ENCODE measurements at places on chromosomes 5 and 9.

GRCh38 chr9:125807079-125807478 lies 59.9 kb downstream of the PBX3 start:
- no peak for DNase-seq

DNA sequence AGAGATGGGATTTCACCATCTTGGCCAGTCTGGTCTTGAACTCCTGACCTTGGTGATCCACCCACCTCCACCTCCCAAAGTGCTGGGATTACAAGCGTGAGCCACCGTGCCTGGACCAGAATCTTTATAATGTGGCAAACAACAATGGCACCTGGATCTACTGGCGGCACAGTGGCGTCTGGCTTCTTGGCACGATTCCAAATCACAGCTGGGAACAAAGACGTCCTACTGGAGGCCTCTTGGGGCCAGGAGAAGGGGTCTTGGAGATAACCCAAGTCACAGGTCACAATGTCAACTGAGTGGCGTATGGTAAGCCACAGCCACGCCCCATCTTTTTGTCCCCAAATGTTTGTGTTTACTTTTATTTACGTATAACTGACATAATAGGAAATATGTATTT lies 77.8 kb upstream of the RAPGEF1 start:
- no peak for DNase-seq

GRCh38 chr5:97063251-97063650 lies 79.2 kb downstream of the LIX1 start:
- peak; percentile 11 for DNase-seq

DNA sequence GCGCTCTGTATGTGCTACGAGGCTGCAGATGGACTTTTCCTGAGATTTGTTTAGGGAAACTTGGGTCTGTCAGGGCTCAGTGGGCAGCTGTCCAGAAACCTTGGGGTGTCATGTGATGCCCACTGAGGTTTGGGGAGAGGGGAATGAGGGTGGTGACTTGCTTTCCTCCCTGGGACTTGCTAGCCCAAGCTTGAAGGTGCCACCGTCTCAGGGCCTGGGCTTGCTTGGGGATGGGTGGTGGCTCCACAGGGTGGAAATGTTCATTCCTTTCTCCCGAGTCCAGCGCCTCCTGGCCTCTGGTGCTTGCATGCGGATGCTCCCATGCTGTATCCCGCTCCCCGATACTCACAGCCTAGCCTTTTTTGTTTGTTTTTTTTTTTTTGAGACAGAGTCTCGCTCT lies 33.3 kb downstream of the ZNF618 start:
- no peak for DNase-seq

DNA sequence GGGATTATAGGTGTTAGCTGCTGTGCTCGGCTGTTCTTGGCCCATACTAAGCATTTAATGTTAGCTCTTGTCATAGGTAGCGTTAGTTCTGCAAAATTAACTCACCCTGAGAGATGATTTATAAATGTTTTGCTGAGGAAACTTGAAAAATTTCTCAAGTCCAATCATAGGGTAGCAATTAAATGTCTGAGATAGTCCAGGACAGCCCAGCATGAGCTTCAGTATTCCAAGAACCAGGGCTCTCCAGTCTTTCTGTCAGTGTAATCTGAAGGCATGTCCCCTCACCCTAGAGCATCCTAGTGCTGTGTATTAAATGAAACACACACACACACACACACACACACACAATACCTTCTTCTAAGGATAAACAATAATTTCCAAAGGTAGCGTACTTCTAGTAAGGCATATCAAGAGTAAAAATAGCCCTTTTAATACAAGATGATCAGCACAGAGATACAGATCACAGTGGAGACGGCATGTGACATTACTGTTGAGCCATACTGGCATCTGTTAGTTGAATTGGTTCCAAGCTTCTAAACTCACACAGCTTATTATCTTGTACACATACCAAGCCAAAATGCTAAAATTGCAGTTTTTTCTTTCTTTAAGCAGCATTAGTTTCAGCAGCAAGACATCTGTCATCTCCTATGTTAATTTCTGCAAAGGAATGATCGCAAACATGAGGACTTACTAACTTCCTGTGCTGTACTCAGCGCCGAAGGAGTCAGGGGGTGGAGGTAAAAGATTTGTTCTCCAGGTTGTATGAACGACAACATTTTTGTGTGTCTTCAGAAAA lies 46.3 kb upstream of the JMY start:
- DNase-seq = peak; percentile 41

DNA sequence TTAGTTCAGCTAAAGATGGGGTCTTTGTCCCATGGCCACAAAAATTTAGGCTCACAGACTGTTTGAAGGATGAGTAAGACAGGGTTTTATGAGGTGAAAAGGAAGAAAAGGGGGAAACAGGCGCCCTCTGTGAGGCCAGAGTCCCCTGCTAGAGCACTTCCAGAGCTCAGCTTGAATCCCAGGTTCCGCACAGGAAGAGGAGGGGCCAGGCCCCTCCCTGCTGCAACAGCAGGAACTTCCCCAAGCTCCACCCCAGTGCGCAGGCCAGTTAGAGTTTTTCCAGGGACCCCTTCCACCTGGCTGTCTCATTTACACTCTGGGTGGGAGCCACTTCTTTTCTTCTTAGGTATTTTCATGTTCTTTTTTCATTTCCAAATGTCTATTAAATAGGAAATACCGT lies 480.8 kb downstream of the PSAT1 start:
- DNase-seq = no peak

GRCh38 chr5:471750-472058 lies 28.7 kb downstream of the EXOC3 start:
- no peak for DNase-seq

GRCh38 chr9:115877852-115878438 lies 275.6 kb upstream of the PAPPA start:
- no peak for DNase-seq

GRCh38 chr5:97067296-97067850 lies 75.0 kb downstream of the LIX1 start:
- DNase-seq = no peak

- DNase-seq = no peak
These were observed 128.3 kb downstream of the SLF1 start for GRCh38 chr5:94746731-94747124.

DNA sequence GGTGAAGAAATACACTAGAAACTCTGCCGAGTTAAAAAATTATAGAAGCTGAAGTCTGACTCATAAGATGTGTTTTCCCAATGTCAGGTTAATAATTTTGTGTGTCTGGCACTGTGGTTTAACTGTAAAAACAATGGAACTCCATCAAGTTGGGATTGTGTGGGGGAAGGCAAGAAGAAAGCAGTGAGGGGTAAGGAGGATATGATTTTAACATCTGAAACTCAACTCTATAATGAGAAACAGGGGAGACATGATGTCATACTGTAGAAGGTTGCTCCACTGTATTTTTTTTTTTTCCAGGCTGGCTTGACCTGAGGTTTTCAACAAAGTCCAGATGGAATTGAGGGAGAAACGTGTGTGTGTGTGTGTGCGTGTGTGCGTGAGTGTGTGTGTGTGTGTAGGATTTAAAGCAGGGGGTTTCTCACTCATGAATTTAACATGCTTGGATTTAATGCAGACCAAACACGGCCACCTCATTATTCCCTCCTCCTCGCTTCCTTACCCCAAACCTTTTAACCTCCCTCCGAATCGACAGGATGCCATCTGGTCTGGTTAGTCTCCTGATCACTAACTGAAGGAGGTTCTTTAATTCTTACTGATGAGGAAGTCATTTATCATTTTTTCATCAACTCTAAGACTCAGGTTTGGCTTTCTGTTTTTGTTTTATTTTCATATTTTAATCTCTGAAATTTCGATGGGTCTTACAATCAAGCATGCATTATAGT lies 140.2 kb upstream of the LPAR1 start:
- no peak for DNase-seq

DNA sequence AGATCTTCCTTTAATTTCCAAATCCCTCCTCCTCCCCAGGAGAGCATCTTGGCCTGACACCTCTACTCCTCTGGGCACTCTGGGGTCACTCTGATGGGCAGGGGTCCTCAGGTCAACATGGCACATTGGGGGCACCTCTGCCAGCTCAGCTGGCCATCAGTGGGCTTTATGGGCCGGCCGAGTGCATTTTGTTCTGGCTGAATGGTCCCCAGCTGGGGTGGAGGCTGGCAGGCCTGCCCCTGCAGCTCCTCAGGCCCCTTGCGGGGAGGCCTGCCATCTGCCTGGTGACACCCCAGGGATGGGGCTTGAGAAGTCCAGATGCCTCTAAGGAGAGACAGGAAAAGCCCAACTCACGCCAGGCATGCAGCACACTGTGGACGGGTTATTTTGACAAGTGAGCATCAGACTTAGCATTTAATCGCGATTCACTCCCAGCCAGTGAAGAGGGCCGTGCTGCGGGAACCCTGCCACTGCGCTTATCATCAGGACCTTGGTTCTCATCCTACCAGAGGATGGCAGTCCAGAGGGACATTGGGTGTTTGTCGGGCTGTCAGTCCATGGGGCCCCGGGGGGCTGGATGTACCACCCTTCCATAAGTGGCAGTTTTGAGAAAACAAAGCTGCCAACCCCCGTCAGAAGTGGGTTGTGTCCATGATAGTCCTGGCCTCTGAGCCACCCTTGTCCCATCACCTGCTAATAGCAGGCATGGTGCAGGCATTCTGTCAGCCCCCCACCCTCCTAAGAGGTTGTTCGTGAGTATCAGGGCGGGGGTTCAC lies 21.7 kb downstream of the PHF2 start:
- no peak for DNase-seq

- no peak for DNase-seq
These were observed 892.6 kb downstream of the TAF11L14 start for GRCh38 chr5:18526792-18527405.

DNA sequence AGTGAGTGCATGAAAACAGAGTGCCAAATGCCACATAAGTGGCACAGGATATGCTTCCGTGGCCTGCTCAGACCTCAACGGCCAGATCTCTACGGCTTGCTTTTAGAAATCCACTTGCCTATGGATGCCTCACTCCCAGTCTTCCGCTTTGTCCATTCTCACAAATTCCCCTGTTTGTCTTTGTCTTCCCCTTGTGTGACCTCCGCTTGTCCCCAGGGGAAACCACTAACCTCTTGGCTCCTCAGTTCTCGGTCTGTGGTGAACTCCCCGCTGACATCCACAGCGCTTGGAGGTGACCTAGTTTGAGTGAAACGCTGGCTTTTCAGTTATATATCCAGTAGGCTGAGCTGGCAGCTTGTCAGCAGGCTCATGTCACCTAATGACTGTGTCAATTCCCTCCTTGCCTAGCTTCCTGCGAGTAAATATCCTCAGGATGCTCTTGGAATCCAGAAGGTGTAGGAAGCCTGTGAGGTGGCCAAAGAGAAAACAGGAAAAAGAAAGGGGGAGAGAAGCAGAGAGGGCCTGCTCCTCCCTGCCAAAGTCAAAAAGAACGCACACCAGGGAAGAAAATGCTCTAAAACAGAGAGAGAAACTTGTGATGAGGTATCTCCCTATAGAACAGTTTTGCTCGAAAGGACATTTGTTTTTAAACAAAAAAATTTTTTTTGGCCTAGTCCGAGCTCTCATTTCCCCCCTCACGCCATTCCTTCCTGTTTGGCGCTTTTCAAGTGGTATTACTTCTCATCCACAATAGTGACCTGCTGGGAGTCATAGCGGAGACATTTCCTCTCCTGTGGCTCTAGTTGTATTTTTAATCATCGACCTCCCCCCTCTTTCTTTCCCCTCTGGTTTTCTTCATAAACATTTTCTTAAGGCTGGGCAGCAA lies 101.6 kb upstream of the SPRY4 start:
- DNase-seq = peak; percentile 15

DNA sequence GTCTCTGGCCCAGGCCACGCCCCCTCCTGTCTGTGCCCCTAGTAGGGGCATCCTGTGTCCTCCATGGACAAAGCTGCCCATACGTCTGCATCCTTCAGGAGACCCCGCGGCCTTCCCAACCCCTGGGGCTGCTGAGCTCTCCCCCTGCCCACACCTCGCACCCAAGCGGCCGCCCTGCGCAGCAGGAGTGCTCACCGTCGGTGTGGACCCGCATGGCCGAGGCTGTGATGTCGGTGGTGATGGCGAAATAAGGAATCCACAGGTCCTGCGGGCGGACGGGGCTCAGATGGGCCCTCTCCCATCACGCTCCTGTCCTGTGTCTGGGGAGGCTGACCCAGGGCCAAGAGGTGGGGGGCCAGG lies 4.8 kb upstream of the NSMF start:
- DNase-seq = no peak

GRCh38 chr9:107437716-107438115 lies 51.9 kb downstream of the KLF4 start:
- DNase-seq = no peak

DNA sequence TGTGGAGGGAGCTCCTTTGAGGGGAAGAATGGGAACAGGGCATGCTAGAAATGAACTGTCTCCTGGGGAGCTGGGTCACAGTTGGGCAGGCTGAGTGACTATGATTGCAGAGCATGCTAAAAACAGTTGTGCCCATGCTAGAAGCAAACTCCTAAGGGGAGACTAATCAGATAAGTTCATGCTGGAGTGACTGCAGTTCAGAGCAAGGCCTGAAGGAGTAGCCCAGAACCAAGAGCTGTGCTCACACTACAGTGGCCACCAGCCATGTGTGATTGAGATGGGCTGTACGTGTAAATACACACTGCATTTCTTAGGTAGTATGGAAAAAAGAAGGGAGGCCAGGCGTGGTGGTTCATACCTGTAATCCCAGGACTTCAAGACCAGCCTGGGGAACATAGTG lies 10.3 kb upstream of the AK1 start:
- no peak for DNase-seq

- no peak for DNase-seq
These were observed 174.0 kb downstream of the MAPKAP1 start for GRCh38 chr9:125532812-125533594.

GRCh38 chr5:93595420-93596147 lies 12.6 kb downstream of the NR2F1 start:
- no peak for DNase-seq

- DNase-seq = no peak
These were observed 118.7 kb upstream of the TAF11L2 start for GRCh38 chr5:17379100-17379951.

DNA sequence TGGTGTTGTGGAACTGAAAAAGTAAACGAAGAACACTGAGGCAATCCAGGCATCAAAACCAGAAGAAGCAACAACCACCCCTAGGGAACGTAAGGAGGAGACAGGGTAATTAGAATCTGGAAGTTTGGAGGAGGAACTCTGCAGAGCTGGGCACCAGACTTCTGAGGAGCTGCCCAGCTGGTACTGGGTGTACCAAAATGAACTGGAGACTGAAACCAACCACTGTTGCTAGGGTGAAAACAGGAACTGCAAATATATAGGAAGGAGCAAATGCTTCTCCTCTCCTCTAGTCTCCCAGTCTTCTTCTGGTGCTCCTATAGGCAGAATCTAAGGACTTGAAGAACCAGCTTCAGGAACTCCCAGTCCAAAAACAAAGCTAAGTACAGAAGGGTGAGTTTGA lies 189.8 kb downstream of the ELAVL2 start:
- DNase-seq = peak; percentile 32

- DNase-seq = no peak
These were observed 33.9 kb downstream of the AHRR start for GRCh38 chr5:355379-355935.

GRCh38 chr9:105273731-105274130 lies 29.3 kb downstream of the SLC44A1 start:
- DNase-seq = no peak

- DNase-seq = no peak
These were observed 102.7 kb downstream of the HSPA4 start for GRCh38 chr5:133154274-133155075.

Measured in Ammon's horn (tissue), 1 donor.